M059J (cell line): ENCODE measurements at places on chromosomes 6 and 20. TPM values are rescaled to one million over a fixed set of nuclear protein-coding genes. Genes with fewer than 3 reads are reported as not detected.
A peak's percentile ranks its signal among the peaks of the same experiment; 100 is the strongest.

Gene PPIL4
- total RNA-seq: 42.0 and 52.9 TPM in 2 replicates

GRCh38 chr6:34093206-34093605, 52.7 kb downstream of the GRM4 start:
- no peak for DNase-seq

- DNase-seq: peak; percentile 65
Observed at GRCh38 chr6:81172056-81172740, 580.3 kb downstream of the TENT5A start.

- no peak for DNase-seq
Observed at GRCh38 chr20:59040667-59041066, 1.9 kb downstream of the PRELID3B start.

DNA sequence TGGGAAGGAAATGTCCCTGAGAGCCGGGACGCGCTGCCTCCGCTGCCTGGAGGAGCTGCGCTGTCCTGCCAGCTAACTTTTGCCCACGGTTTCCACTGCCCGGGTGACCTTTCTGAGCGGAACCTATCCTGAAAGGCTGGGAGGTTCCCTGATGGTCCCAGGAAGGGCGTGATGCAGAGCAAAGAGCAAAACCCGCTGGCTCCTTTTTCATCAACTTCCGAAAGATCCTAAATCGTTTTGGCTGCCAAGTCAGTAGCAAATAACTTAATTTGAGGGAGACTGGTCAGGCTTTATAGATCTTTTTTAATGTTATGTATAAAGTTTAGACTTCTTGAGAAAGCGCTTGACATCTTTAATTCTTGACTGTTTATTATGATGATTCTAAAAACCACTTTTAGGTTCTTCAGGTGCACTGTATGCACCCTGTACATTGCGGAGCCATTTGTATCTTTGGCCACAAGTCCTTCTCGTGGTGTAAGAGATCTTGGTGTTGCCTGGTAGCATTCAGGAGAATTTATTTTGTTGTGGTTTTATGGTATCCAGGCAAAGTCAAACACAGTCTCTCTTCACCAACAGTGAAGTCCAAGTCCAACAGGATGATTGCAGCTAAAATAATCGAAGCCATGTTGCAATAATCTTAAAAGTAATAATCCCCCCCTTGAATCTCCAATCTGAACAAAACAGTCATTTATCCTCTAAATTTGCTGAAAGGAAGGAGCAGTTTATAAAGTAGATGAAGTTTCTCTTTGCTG, at the start of gene SYNE1:
Gene SYNE1 (minus strand): TSS at position 67 of the 752 bp plus-strand sequence. CDS start 9,031 bp downstream, outside the sequence.
- DNase-seq: no peak

DNA sequence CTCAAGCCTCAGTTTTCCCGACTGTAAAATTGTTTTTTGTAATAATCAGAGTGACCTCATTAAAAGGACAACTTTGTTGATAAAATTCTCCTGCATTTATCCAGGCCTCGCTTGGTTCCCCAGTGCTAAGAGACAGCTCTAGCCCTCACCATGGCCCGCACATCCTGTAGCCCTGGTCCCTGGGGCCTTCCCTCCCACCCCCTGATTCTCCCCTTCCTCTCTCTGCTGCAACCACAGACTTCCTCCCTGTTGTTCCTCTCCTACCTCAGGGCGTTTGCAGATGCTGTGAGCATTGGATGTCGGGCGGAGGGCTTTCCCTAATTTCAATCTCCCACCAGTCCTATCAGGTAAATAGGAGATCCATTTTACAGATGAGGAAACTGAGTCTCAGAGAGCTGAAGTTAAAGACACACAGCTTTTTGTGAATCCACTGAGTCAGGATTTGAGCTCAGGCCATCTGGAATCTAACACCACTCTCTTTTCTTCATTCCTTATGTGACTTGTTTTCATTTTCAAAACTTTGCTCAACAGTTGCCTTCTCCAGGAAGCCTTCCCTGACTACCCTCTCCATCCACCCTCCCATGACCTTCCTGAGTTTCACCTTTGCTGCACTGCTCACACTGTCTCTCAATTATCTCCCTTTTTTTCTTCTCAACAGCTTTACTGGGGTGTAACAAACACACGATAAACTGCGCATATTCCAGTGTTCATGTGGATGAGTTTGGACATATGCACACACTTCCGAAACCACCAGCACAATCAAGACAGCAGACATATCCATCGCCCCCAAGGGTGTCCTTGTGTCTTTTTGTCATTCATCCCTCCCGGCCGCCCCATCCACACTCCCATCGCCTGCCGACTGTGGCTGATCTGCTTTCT, 107.1 kb downstream of the CEBPB start:
- no peak for DNase-seq

DNA sequence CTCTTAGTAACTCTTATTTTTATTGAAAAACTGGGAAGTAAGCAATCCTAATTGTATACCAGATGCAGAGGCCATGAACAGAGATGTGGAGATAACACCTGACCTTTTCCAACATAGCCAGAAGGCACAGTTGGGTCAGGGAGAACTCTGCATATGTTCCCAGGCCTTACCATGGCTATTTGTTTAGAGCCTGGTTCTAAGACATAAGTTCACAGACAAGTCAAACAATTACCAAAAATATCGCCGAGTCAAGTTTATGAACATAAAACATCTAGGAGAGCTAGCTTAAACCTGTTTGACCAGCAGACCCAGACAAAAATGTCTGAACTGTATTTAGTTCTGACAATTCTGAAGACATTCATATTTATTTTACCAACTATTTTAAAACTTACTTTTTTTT, 26.7 kb upstream of the IYD start:
- no peak for DNase-seq

DNA sequence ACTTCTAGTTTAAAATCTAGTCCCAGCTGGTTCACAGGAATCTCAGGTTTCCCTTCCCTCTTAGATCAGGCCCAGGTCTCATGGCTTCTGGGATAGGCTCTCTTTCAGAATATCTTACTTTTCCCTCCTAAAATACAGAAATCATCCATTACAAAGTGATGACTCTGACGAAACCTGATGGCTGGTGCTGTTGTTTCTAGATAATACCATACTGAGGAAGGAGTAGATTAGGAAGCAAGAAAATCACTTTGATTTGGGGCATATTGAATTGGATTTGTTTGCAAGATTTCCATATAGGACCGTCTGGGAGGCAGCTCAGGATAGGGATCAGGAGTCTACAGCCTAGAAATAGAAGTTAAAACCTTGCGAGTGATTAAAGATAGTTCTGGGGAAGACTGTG, 3.6 kb downstream of the ZKSCAN3 start:
- DNase-seq: peak; percentile 27

GRCh38 chr6:38164131-38164481, 344.6 kb downstream of the ZFAND3 start:
- DNase-seq: no peak

GRCh38 chr20:37880726-37881591, 22.0 kb upstream of the VSTM2L start:
- peak; percentile 26 for DNase-seq

GRCh38 chr6:34041385-34041784, 104.5 kb downstream of the GRM4 start:
- no peak for DNase-seq
